Stimulated activated CD4-positive, alpha-beta T cell treated with anti-CD3 and anti-CD28 coated beads, Interleukin-4, amount 100 ng/mL, for 24 hours (primary cell): ENCODE measurements at places on chromosomes 4 and X.

GRCh38 chr4:42750091-42750490, 93.2 kb upstream of the ATP8A1 start:
- peak; percentile 5 for DNase-seq

DNA sequence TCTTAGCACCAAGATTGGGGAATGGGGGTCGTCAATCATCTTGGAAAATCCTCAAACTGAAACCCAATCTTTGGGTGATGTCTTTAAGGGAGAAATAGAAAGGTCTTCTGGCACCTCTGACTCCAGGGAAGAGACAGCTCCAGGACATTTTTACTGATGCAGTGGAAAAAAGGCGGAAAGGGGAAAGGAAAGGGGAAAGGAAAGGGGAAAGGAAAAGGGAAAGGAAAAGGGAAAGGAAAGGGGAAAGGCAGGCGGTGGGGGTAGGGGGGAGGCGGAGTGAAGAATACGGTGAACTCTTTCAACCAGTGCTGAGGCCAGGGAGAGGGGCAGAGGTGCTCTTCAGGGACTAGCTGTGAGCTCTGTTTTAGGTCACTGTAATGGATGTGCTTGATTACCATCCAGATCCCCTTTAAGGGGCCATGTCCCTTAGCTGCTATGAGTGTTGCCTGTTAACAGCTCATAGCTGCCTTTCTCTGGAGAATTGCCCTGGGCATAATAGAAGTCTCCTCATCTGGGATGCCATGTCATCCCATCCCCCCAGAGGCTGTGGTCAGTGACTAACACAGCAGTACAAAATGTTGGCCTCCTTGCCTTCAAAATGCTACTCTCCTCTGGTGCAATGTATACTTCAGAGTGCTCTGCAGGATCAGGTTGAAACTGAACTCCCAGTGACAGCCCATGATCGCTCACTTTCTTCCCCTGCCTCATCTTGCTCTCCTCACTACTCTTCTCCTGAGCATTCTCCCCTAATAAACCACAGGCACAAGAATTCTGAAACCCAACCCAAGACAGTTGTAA, 92.4 kb upstream of the AP1S2 start:
- DNase-seq: no peak

- no peak for DNase-seq
These were observed 33.1 kb downstream of the SYNPO2 start for GRCh38 chr4:118921786-118922185.

DNA sequence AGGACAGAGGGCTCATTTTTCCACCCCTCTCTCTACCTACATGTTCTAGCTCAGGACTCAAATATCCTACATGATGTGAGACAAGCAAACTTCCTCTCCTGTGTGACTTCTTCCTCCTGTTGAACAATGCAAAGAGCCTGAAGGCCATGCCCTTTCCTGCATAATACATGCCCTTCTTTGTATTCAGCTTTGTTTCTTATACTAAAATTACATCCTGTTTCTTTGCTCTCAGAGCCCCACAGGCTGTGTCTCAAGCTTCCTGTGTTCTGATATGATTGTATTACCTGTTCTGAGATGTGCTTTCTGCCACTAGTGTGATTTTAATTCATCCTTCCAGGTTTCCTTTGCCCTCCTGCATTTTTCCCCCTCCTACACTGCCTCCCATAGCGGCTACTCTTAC, 166.4 kb upstream of the AFF2 start:
- DNase-seq: no peak

DNA sequence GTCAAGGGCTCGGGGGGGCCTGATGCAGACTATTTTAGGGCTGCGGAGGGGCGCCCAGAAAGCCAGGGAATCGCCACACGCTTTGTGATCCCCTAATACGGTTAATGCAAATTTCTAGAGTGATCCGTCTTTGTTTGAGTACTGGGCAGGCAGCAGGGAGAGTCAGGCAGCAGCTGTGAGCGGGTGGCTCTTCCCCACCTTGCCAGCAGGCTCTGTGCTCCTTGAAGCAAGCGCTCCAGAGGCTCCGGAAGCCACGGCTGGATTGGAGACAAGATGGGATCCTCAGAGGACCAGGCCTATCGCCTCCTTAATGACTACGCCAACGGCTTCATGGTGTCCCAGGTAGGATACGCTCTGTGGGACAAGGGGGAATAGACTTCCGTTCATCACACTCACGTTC, at the start of gene ASMT:
TSS of gene ASMT (plus strand) at position 133 of the 400 bp plus-strand sequence. CDS start at position 274, 141 bp downstream.
- DNase-seq: no peak

DNA sequence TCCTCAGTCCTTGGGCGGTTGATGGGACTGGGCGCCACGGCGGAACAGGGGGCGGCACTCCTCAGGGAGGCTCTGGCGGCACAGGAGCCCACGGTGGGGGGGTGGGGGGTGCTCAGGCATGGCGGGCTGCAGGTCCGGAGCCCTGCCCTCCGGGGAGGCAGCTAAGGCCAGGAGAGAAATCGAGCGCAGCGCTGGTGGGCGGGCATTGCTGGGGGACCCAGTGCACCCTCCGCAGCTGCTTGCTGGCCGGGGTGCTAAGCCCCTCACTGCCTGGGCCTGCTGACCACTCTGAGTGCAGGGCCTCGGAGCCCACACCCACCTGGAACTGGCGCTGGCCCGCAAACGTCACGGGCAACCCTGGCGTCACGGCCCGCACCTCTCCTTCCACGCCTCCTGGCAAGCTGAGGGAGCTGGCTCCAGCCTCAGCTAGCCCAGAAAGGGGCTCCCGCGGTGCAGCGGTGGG, 164.9 kb upstream of the AGA start:
- no peak for DNase-seq

DNA sequence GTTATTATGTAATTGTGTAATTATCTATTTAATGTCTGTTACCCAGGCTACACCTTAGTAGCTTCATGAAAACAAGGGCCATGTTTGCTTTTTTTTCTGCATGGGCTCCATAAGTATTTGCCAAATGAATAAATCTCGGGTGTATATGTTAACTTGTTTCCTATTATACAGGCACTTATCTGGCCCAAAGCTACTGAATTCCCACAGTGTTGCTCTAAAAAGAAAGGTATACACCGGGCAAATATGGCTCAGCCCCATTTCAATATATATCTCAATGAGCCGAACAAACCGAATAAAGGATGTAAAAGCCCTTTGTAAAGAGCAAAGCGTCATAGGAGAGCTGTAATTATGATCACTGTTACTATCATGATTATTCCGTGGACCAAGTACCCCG, 767 bp downstream of the PAQR3 start:
- DNase-seq: no peak

DNA sequence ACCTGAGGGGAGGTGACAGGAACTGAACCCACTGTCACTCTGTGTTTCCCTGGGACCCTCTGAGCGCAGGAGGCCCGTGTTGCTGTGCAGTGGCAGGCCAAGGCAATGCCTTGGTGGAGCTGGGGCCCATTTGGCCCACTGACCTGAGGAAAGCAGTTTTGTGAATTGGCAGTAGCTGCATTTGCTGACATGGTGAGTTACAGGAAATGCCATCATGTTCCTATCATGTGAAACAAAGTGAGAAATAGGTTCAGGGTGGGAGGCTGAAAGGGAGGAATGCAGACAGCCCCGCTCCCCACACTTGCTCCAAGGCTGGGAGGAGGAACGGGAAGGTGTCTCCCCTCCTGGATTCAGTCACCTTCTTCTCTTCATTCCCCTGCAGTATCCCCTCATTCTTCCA, 146.1 kb downstream of the PTTG2 start:
- no peak for DNase-seq

DNA sequence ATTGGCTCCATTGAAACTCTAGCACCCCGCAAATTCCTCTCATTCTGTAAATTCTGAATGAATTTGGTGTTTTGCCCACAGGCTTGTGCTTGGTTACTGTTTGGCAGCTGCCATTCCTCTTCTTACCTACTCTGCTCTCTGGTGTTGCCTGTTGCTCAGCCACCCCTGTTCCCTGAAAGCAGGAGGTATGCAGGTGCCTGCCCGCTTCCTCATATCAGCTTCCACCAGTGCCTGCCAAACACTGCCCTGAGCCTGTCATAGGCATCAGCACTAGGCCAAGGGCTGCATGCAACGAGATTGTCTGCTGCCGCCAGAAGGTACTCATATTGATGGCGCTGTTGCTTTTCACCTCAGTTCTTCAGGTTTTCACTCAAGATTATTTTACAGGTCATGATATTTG, 978.1 kb downstream of the C4orf33 start:
- no peak for DNase-seq

- DNase-seq: no peak
These were observed 106.9 kb downstream of the SMIM20 start for GRCh38 chr4:26020881-26021280.

DNA sequence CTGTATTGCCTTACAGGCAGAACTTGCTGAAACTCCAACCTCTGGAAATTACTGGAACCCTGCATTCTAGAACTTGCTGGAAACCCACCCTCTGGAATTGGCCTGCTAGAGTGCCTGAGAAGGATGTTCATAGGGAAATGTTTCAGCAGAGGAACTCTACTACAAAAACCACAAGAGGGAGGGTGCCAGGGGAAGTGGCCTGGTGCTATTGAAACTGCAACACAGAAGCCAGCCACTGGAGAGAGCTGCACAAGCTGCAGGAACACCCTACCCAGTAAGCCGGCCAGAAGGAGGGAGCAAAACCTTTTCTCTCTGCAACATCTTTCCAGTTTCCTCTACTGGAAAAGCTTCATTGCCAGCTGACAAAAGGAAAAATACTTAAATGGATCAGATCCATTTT, 2.5 kb upstream of the BRWD3 start:
- DNase-seq: peak; percentile 19

- no peak for DNase-seq
These were observed 59.2 kb downstream of the SLC7A11 start for GRCh38 chr4:138182838-138183426.

DNA sequence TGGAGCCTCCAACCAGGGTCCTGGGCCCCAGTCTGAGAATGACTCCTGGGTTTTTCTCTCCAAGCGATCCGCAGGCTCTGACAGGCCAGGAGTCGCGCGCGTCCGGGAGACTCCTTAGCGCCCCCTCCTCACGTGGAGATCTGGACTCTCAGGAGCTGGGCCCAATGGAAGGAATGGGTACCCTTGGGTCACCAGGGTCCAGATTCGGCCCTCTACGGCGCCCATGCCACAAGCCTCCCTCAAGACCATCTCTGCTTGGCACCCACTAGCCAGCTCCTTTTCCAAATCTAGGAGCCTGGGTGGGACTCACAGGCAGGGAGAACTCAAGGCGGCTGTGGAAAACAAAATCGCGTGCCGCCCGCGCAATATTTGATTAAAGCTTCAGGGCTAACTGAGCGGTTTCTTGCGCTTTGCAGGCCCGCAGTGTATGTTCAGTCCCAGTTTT, 7.1 kb downstream of the HAND2 start:
- no peak for DNase-seq

GRCh38 chrX:144219035-144219434, 335.2 kb downstream of the UBE2NL start:
- DNase-seq: no peak

DNA sequence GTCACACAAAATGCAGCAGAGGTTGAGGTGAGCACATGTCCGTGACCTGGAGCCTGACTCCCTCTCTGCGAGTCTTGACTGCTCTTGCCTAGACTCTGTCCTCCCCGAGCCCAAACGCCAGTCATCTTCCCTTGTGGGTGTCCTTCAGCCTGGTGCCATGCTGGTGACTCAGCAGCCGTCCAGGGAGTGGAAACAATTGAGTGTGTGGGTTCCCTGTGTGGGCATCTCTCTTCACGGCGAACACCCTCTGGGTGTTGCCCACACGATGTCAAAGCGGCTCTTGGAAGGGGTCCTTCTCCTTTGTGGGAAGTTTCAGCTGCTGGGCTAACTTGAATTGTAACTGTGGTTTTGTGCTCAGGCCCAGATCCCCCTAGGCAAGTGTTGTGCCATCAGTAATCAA, 17.5 kb upstream of the MSANTD1 start:
- no peak for DNase-seq
